HS-5 (cell line): ENCODE measurements at places on chromosomes 2 and 18.

- no peak for DNase-seq
Observed at GRCh38 chr18:12855916-12856315, 28.1 kb downstream of the PTPN2 start.

DNA sequence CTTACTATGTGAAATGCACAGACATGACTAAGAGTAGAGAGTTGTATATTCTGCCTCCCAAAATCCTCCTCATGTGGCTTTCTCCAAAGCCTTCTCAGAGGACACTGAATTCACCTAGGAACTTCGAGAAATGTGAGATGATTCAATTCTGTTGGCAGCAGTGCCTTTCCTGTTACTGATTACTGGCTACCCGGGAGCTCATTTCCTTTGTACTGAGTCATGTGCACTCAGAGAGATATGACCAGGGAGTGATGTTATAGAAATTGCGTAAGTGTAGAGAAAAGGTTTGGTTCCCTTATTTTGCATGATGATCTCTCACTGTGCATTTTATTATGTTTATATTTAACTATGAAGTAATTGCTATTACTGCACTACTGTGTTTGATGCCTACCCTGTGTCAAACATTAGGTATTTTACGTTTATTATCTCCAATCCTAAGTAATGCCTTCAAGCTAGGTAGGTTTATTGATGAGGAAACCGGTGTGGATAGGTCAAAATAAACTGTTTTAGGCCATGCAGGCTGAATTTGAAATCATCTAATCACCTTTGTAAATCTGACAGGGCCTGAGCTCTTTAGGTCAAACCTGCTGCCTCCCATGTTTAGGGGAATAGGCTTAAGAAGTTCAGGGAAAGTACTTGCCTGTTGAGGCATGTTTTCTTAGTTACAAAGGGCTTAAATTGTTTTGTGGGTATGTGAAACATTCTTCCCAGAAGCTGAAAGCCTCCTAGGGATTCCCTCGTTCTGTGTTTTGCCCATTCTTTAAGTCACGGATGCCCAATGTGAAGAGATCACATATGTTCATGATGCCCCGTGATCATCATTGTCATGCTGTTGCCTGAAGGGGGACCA lies 86.8 kb downstream of the FMNL2 start:
- DNase-seq = peak; percentile 99

DNA sequence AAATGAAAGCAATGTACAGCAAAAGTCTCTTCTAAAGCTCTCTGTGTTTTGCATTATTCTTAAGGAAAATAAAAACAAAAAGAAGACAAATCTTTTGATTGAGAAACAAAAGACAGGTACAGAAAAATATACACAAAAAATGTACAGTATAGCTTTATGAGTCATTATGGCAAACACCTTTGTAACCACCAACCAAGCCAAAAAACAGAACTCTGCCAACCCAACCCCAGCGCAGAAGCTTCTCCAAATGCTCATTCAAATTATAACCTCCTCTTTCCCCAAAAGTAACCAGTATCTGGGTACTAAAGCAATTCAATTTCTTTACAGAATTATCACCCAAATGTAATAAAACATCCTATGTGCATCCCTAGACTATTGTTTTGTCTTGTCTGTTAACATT lies 255.9 kb upstream of the STON1 start:
- no peak for DNase-seq

DNA sequence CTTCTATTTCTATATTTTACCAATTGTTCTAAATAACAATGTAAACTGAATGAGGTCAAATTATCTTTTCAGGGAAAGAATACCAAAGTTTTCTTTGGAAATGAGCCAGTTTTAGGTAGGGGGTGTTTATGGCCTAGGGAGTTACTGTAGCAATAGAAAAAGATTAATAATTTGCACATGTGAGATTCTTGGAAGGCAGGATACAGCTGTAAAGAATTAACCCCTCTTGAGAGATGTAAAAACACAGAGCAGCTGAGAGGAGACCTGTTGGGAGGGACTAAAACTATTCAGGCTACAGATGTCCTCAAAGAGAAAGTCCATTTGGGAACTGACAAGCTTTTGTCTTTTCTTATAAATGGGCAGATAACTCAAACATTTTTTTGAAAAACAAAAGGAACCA lies 182.2 kb downstream of the FIGN start:
- no peak for DNase-seq

DNA sequence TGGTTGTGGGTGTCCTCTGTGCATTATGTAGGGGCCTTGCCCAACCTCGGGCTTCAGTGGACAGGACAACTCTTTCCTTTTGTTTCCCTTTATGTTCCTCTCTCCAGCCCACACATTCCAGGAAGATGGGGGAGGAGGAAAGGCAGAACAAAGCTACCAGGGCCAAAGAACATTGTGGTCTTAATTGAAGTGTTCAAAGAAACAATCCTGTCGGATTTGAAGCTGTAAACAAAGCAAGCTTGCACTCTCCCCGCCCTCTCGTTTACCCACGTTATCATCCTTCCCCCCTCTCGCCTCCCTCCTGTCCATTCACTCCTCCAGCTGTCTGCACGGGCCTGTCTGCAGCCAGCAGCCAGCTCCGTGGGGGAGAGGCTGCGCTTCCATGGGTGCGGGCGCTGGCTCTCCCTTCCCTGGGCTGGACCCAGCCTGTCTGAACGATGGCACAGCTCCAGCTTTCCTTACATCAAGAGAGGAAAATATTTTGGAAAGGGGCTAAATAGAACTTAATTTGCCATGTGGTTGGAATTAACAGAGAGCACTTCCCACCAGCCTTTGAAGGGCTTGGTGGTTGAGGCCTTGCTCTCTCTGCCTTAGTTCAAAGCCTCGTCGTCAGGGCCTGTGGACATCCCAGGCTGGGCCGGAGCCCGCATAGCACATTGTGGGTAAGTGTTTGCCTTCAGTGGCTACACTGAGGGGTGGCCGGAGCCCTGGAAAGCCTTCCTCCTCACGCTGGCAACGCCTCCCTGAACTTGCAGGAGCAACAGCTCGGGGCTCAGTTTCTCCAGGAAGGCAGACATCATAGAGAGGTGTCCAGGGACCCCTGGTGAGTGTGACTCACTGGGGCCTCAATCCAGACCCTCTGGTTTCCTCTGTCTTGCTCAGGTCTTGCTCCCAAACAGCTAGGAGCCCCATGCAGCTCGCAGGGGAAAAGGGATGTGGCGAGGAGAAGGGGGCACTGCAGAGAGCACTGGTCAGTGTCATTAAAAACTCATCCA lies 60.6 kb upstream of the HS6ST1 start:
- DNase-seq = no peak

DNA sequence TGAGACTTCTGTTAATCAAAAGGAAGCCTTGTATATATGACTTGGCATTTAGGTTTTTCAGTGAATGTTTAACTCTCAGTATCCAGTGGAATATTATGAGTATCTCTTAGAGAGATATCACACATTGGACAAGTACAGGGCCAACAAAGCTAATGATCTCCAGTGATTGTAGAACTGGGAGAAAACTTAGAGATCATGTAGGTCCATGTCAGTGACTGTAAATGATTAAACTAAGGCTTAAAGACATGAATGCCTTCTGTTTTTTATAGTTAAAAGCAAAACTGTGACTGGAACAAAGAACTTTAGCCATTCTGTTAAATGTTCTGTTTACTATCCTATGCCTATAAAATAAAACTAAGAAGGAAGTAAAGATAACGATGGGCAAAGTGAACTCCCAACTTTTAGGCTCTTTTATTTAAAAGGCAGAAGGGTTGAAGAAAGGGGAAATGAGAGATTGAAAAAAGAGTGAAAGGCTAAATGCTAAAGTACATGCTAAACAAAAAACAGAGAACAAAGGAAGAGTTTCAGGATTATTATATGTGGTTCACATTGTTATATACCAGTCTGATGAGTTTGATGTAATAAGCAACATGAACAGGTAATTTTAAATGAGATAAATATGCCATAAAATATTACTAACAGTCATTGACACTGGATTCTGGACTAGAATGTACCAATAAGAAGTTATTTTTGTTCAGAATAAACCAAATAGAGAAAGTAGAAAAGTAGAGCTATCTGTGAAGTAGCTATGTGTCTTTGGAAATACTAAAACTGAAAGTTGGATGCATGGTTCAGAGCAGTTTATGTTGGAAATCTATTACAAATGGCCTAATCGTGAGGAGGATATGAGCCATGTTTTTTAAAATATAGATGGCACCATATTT lies 37.1 kb upstream of the TNFRSF11A start:
- no peak for DNase-seq

DNA sequence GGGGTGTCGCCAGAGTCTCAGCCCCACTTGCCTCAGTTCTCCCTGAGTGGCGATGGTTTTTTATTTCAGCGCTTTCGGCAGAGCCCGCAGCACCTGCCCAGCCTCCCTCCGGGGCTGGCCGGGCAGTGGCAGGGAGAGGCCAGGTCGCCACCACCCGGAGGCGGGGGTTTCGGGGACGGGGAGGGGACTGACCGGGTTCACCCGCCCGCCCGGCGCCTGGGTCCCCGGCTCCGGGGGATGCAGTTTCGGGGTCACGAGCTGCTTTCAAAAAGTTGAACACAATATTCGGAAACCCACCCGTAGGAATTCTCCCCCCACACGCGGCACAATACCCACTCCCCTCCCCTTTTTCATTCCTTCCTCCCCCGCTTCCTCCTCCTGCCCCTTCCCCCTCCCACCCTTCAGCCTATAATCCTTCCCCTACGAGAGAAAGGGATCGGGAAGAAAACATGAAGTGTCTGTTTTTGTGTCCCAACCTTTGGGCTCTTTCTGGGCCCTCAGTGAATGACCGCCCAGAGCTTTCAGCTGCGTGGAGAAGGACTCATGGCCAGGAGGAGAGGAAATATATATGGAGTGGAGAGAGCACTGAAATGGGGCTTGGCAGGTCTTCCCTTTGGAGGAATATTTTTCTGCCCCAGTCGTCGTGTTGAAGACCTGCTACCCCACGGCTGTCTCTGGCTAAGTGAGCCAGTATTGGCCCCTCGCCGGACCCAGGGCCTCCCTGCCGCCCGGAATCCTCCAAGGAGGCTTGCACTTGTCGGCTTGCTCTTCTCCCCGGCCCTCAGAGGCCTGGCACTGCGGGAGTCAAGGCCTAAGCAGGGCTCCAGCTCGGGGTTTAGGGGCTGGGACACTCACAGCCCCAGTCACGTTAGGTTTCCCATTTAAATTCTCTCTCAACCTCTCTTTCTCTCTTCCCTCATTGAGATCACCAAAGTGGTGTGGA lies 2.1 kb upstream of the SIX3 start:
- no peak for DNase-seq

DNA sequence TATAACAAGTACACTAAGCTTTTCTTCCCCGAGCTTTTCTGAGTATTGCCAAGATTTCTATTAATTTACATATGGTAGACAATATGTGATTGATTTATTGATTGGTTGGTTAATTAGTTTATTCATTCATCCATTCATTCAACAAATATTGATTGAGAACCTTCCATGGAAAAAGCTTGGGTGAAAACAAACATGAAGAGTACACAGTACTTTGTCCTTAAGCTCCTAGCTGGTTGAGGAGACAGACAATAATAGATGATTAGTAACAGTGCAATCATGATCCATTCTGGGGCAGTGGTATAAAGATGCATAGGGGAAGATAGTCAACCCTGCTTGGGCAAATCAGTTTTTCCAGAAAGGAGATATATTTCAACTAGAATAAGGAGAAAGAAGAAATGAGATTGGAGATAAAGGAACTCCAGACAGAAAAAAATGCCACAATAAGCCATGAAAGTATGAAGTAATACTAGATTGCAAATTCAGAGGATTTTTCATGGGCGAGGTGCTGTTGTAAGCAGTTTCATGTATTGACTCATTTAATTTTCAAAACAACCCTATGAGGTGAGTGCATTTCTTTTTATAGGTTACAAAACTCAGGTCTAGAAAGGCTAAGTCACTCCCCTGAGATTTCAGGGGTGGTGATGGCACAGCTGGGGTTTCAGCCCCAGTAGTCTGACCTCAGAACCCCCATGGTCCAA lies 129.5 kb downstream of the RND3 start:
- DNase-seq = no peak

DNA sequence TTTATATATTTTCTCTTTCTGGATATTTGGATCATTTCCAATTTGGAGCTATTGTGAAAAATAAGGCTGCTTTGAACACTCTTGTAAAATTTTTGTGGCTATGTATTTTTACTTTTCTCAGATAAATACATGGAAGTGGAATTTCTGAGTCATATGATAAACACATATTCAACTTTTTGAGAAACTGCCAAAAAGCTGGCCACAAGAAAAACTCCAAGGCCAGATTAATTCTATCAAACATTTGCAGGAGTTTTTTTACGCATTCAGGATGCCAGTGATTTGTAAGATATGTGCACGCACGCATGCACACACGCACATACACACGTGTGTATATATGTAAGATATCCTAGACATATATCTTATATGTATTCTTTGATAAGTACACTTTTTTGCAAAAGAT lies 477.5 kb upstream of the SPHKAP start:
- peak; percentile 80 for DNase-seq

GRCh38 chr2:240561325-240561971 lies 1.3 kb downstream of the DUSP28 start:
- no peak for DNase-seq

GRCh38 chr2:124149571-124149970 lies 124.5 kb downstream of the CNTNAP5 start:
- no peak for DNase-seq

DNA sequence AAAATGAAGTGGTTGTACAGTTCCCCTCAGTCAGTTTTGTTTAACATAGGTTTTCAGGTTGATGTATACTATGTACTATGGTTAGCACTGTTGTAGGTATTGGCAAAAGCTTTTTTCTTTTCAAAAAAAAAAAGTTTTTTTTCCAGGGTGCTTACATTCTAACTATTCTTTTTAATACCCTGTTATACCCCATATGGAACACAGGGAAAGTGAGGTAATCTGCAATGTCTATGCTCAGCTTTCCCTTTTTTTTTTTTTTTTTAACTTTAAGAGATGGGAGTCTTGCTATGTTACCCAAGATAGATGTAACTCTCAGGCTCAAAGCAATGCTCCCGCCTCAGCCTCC lies 590 bp upstream of the CCDC138 start:
- DNase-seq = no peak

GRCh38 chr18:45670281-45670962 lies 53.6 kb upstream of the SLC14A1 start:
- no peak for DNase-seq

GRCh38 chr2:63051042-63051794 lies 588 bp downstream of the OTX1 start:
- no peak for DNase-seq

- DNase-seq = no peak
Observed at GRCh38 chr2:147792966-147793617, 51.7 kb upstream of the ACVR2A start.

GRCh38 chr2:175737722-175738361 lies 264.2 kb downstream of the LNPK start:
- no peak for DNase-seq

DNA sequence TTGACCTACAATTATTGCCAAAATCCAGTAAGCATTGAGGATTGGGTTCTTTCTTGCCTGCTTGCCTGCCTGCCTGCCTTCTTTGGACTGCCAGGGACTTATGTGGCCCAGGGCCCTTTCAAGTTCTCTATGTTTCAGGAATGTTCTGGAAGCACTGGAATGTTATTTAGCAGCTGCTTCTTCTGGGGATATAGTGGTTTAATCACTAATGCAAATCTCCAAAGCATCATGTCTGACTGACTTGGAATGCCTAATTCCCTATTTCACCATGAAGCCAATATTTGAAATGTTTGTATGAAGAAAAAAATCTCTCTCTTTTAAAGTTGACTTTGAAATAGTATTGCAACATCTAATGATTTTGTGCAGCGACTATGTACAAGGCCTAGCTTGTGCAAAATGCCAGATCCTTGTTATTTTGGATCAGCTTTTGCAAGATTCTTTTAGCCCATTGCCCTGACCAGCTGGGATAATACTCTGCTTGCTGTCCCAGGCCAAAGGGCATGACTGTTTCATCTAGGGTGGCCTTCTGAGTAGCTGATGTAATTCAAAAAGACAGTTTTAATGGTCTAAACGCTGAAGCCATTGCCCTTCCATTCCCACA lies 204.6 kb downstream of the RND3 start:
- no peak for DNase-seq

- peak; percentile 93 for DNase-seq
Observed at GRCh38 chr2:108594982-108595464, 60.8 kb downstream of the LIMS1 start.
